PC-3 (cell line): ENCODE measurements at places on chromosomes 4 and X.

GRCh38 chr4:26217961-26218676 lies 102.7 kb upstream of the RBPJ start:
- peaks cover 27% of the 10 kb centered on the region for H3K4me1 ChIP-seq
- DNase-seq: no peak
- no peaks in the 10 kb centered on the region for H3K36me3 ChIP-seq
- H3K27me3 ChIP-seq: no peaks in the 10 kb centered on the region
- H3K27ac ChIP-seq: no peak overlapping the region

DNA sequence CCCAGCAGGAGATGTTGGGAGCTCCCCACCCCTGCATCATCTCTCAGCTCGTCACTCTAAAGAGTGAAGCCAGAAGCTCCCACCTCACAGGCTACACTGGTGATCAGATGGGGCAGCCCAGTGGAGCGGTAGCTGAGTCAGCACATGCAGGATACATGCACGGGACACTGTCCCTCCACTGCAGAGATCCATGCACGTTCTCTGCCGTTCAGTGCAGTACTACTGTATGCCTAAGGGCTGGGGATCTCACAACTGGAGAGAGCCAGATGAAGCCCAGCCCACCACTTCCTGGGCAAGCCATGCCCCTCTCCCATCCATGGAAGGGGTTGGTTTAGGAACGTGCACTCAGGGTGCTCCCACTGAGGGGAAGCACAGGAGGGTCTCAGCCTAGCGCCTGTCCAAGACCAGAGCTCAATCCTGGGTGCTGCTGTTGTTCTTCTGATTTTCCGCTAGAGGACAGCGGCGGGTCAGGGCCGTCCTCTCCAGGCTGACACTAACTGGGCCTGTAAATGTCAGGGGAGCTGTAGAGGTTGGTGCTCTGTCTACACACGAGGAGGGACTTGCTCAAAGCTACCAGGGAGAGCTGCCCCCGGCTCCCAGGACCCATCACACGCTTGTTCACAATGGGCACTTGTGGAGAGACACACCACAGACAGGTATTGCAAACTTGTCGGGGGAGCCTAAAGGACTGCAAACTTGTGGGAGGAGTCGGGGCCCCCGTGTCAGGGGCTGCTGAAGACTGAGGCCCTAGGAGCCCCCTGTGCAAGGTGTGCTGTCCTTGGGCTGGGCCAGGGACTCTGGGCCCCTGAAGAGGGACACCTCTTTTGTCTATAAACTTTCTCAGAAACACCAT lies 18.2 kb upstream of the ABLIM2 start:
- H3K36me3 ChIP-seq: no peaks in the 10 kb centered on the region
- no peaks in the 10 kb centered on the region for H3K27me3 ChIP-seq
- H3K4me3 ChIP-seq: no peak overlapping the region
- peak; percentile 59 for DNase-seq
- peaks cover 10% of the 10 kb centered on the region; the same call in 1 of the 2 replicates for H3K4me1 ChIP-seq
- H3K27ac ChIP-seq: no peak overlapping the region

GRCh38 chr4:74751856-74752255 lies 42.5 kb downstream of the BTC start:
- DNase-seq: no peak
- H3K27me3 ChIP-seq: no peaks in the 10 kb centered on the region
- H3K4me3 ChIP-seq: no peak overlapping the region

DNA sequence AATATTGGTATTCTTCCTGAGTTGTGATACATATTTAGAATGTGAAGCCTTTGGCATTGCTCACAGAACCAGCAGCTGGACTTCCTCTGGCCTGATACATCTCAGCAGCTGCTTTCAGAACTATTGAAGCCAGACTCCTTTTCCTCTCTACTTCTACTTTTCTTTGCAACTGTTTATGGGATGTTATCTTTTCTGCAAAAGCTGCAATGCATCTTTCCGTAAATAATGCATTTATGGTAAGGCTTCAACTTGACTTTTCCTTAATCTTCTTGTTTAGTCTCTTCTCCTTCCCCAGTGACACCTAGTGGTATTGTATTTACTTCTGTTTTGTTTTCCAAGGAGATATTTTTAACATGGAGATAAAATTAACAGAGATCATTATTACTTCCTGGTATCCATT lies 1548.7 kb downstream of the PCDH7 start:
- peak; percentile 10 for DNase-seq
- no peaks in the 10 kb centered on the region for H3K36me3 ChIP-seq
- no peaks in the 10 kb centered on the region for H3K4me1 ChIP-seq
- H3K4me3 ChIP-seq: no peak overlapping the region

DNA sequence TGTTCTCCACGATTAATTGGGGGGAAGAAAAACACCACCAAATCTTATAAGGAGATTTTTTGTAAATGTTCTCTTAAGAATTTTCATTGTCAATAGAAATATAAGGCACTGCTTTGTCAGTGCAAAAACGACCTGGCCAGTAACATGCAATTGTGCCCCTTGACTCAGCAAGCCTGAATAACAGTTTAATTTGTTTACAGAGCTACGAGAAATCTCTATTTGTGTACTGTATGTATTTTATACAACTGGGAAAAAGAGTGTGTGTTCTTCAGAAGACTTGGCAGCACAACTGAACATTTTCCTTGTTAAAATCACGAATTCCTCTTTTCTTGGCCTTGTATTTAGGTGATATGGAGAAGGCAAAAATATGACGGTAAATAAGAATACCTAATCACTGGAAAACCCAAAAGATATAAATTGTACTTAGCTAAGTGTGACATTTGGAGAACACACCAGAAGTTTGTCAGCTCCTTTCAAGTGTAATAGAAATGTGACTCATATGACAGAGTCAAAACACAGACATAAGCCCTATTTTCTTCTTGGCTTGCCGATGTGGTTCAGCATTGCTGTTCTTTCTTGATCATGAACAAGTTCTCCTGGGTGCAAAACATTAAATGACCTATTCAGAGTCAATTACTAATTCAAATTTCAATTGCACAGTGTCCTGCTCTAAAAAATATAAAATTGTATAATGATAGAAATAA lies 945.0 kb upstream of the INTU start:
- no peak for DNase-seq
- H3K27ac ChIP-seq: no peak overlapping the region
- H3K36me3 ChIP-seq: no peaks in the 10 kb centered on the region
- H3K4me3 ChIP-seq: no peak overlapping the region
- no peaks in the 10 kb centered on the region for H3K27me3 ChIP-seq

- no peak overlapping the region for H3K27ac ChIP-seq
- peaks cover 11% of the 10 kb centered on the region for H3K4me1 ChIP-seq
- DNase-seq: no peak
- no peak overlapping the region for H3K4me3 ChIP-seq
- no peaks in the 10 kb centered on the region for H3K27me3 ChIP-seq
These were observed 58.2 kb downstream of the GPR143 start for GRCh38 chrX:9707306-9708033.

GRCh38 chr4:122980860-122981259 lies 58.5 kb upstream of the NUDT6 start:
- no peak for DNase-seq
- H3K36me3 ChIP-seq: peaks cover 22% of the 10 kb centered on the region; the same call in 1 of the 2 replicates
- H3K27ac ChIP-seq: no peak overlapping the region
- H3K4me1 ChIP-seq: no peaks in the 10 kb centered on the region

DNA sequence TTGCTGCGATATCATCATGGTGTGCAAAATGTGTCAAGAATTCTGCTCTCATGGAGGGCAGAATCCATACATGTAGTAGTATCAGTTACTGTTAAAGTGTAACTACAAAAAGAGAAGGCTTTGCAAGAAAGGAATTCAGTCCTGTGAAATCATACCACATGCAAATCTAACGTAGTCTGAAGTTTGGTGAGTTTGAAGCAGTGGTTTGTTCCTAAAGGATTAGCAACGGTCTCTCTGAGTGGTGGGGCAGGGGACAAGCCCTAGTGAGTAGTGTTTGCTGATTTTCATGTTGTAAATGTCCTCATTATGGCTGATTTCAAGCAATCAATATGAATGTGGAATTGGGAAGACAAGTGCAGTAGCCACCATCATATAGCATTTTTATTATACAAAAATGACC lies 47.1 kb upstream of the CLNK start:
- H3K36me3 ChIP-seq: no peaks in the 10 kb centered on the region
- no peak for DNase-seq
- H3K27me3 ChIP-seq: no peaks in the 10 kb centered on the region
- no peak overlapping the region for H3K27ac ChIP-seq
- no peak overlapping the region for H3K4me3 ChIP-seq
- no peaks in the 10 kb centered on the region for H3K4me1 ChIP-seq

GRCh38 chr4:140343303-140343702 lies 30.1 kb upstream of the SCOC start:
- H3K27ac ChIP-seq: no peak overlapping the region
- peak; percentile 33 for DNase-seq
- H3K4me3 ChIP-seq: no peak overlapping the region

DNA sequence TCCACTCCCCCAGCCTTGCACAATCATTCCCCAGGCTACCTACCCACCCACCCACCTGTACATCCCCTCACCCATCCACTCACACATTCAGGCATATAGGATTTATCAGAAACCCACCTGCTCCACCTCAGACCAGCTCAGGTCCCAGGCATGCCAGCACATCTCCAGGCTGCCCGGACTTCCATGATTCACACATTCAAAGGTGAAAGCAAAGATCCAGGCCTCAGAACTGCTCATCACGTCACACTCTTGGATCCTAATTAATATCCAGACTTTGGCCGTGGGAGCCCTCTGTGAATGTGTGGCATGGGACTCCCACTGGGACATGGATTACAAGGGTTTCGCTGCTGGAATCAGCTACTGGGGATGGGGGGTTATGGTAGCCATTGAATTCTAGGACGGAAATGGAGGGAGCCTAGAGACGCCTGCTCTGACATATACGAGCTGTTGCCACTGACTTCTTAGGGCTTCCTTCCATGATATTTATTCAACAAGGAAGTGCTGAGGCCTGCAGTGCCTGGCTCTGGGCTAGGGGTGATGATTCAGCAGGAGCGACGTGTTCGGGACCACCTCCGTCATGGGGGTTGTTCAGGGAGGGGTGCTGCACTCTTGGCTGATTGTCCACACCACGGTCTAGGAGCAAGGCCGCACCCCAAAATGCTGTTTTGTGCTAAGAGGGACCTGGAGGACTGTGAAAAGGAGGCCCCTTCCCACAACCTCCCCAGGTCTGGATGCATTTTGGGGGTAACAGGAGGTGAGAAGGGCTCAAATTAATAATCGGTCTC lies 56.9 kb upstream of the ADRA2C start:
- H3K4me3 ChIP-seq: no peak overlapping the region
- peaks cover 39% of the 10 kb centered on the region for H3K27me3 ChIP-seq
- H3K36me3 ChIP-seq: no peaks in the 10 kb centered on the region
- no peak overlapping the region for H3K27ac ChIP-seq
